Uterine smooth muscle cell (primary cell): ENCODE measurements at places on chromosomes 4 and X. TPM values are rescaled to one million over a fixed set of nuclear protein-coding genes. Genes with fewer than 3 reads are reported as not detected.

Gene FGFBP1
- total RNA-seq, result not detected in 2 replicates

Gene ADGRL3
- total RNA-seq, result 0.11 and 0.12 TPM in 2 replicates

Gene EOLA2
- total RNA-seq, result 17.5 and 21.7 TPM in 2 replicates

Gene NEXMIF
- total RNA-seq, result under 0.01 TPM in 2 replicates

Gene PNMA5
- not detected in 2 replicates for total RNA-seq

Gene OTC
- total RNA-seq, result not detected in 2 replicates

Gene MCF2
- total RNA-seq, result not detected in 2 replicates

Gene TBC1D9
- total RNA-seq, result 43.1 and 50.1 TPM in 2 replicates

Gene TGIF2LX
- total RNA-seq, result not detected in 2 replicates

Gene GAGE12E
- total RNA-seq, result not detected in 2 replicates

Gene SPIN2A
- total RNA-seq, result 0.37 and 0.44 TPM in 2 replicates

Gene XKRX
- under 0.01 TPM in 2 replicates for total RNA-seq

Gene WFS1
- total RNA-seq, result 19.3 and 38.5 TPM in 2 replicates

Gene ARX
- not detected in 2 replicates for total RNA-seq

Gene UGT2B11
- total RNA-seq, result not detected in 2 replicates

Gene ADGRG2
- total RNA-seq, result under 0.01 TPM in 1 of 2 replicates, not detected in the other

Gene STOX2
- total RNA-seq, result 0.12 and 0.33 TPM in 2 replicates

Gene TEX13B
- 0.12 TPM in 1 of 2 replicates, not detected in the other for total RNA-seq

Gene EMCN
- total RNA-seq, result under 0.01 and 0.12 TPM in 2 replicates

Gene PGAM4
- 0.25 TPM in 1 of 2 replicates, not detected in the other for total RNA-seq

Gene IL9R
- under 0.01 TPM in 1 of 2 replicates, not detected in the other for total RNA-seq

Gene SPANXB1
- not detected in 2 replicates for total RNA-seq

Gene SLC9A7
- total RNA-seq, result 45.4 and 57.9 TPM in 2 replicates

Gene HOPX
- total RNA-seq, result 0.37 and 2.2 TPM in 2 replicates
